ENCODE measurements at places on chromosomes 2 and 18.

- DNase-seq = no peak
Observed at GRCh38 chr2:16085073-16085472, 144.7 kb downstream of the MYCN start.

DNA sequence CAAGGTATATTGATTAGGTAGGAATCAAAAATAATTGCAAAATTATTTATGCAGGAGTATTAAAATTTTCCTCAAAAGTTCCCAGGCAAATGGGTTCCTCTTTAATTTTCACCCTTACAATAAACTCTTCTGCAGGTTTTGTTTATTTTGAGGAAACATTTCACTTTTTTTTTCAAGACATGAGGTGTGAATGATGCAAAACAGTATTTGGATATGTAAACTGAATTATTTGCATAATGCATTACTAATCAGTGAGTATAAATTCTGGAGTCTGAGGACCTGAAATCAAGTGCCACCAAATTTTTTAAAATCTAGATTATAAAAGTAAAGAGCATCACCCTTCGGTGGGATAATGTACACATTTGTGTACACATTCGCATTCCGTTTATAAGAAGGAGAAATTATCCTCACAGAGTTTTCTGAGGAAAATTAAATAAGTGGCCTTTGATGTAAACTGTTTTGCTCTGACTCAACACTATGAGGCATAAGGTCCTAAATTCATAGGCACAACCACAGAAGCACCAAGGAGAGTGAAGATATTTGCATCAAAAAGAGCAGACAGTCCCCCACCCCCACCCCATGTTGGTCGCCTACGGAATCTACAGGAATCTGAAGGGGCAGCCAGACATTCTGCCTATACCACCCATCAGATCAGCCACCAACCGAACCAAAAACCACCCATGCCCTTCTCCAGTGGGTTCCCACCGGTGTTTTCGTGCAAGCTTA, 33.1 kb downstream of the BCL11A start:
- DNase-seq = no peak

DNA sequence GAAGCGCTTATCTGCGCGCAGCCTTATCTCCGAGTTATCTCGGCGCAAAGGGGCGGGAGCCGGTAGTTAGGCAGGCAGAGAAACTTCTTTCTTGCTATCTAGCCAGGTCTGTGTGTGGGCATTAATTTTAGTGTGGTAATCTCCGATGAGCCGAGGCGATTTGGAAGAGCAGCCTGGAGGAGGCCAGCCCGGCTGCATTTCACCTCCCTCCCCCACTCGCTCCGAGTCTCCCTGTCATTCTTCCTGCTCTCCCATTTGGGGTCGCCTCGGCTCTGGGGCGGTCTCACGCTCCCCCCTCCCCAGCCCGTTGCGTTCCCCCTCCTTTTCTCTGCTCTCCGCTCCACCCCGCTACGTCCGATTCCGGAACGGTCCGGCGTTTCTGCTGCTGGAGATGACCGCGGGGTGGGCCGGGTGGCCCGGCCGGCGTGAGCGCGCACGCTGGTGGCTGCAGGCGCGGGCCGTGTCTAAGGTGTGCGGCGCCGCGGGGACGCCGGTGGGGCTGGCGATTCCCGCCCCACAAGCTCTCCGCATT, 566 bp downstream of the GATA6 start:
- DNase-seq = no peak

DNA sequence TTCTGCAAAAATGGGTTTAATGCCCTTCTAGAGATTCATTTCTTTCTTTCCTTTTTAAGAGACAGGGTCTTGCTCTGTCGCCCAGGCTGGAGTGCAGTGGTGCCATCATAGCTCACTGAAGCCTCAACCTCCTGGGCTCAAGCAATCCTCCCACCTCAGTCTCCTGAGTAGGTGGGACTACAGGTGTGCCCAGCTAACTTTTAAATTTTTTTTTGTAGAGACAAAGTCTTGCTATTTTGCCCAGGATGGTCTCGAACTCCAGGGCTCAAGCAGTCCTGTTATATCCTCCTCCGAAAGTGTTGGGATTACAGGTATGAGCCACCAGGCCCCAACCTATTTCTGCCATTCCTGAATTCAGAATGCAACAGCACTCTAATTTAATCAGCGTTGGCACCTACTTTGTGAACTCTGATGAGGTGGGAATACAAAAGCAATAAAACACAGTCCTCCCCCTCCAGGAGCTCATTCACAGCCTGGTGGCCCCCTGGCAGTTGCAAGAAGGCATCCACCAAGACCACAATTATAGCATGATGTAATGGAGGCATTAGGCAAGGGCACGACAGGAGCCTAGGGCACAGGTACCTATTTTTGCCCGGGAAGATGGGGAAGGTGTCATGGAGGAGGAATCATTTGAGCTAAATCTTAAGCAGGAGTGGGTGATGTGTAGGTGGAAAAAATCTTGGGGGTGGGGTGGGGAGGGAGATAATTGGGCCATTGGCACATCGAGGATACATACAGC, 5.1 kb downstream of the RHOB start:
- DNase-seq = no peak

- DNase-seq = no peak
Observed at GRCh38 chr2:200411831-200412230, 98.0 kb downstream of the KCTD18 start.

- no peak for DNase-seq
Observed at GRCh38 chr2:196247976-196248280, 76.5 kb upstream of the STK17B start.

GRCh38 chr2:152222975-152223637, 47.5 kb upstream of the STAM2 start:
- DNase-seq = no peak

Data from activated T-cell treated with anti-CD3 and anti-CD28 coated beads for 1 hour (primary cell).